Thoracic aorta (tissue), 2 donors: ENCODE measurements at places on chromosomes 3 and 15.

DNA sequence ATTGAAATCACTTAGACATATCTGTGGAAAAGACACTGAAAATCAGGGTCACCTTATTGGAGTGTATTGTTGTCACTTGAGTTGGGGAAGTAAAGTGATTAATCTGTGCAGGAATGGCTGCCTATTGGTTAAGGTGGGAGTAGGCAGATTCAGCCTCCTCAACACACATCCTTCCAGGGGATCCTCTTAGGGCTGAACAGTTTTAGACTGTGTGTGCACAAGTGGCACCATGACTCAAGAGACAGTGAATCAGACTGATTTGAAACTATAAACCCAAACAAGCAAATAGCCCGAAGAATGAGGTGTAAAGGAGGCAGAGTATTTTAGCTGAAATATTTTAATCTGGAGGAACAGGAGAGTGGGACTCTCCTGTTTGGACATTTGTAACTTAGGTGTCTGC lies 4.9 kb downstream of the ABHD17C start:
- no peak for DNase-seq

- DNase-seq: no peak
These were observed 6.5 kb upstream of the DNAJB8 start for GRCh38 chr3:128473180-128473519.

DNA sequence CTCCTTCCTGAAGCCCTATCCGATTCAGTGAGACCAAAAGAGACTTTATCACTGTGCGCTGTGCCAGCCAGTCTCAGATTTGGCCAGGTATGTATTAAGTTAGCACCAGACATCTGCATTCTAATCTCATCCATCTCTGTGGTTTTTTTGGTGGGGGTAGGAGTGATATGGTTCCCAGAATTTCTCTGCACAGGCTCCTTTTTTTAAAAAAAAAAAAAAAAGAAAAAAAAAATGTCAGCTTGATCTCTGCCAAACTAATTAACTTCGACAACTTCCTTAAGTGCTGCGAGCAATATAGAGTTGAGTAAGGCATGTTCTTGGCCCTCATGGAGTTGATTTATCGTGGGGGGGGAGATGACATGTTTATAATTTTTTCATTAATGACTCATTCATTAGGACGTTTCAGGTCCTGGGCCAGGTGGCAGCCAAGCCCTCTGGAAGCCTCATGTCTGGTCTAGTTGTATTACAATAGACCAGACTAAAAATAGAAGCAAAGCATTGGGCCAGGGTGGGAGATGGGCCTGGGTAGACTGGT lies 12.9 kb downstream of the SLCO3A1 start:
- DNase-seq: no peak

DNA sequence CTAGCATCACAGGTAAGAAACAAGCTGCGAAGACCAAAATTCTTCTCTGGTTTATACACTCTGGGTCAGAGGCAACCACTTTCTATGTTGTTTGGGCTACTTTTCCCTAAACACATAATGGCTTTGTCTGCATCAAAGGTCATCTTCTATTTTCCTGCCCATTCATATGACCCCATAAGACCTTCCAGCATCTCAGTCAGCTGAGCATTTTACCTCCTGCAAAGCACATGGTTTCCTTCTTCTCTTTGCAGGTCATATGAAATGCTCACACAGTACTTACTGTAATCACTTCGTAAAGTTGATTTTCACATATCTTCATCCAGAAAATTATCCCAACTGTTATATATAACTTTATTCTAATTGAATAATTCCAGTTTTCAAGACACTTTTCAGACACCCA lies 34.8 kb downstream of the LIPC start:
- no peak for DNase-seq

GRCh38 chr15:74454764-74455500 lies 6.0 kb downstream of the UBL7 start:
- no peak for DNase-seq

DNA sequence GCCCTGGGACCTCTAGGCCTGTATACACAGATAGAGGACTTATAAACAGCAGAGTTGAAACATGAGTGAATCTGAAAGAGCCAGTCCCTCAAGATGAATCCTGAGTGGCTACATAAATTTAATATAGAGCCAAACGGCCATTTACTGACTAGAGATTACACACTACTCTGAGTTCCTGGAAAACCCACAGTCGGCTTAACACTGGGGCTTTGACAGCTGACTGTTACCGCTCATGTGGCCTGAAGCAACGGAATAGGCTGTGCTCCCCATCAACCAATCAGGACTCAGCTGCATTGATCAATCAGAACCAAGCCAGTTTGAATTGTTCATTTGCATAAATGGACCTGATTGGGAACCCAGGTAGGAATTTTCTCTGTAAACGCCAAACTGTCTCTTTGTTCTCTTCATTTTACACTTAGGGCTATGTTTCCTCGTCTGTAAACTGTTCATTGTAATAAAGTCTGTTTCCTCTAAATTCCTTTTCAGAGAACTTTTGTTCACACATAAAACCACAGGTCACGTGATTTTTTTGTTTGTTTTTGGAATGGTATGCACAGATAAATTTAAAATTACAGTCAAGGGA lies 40.5 kb downstream of the CCNL1 start:
- no peak for DNase-seq

- DNase-seq: no peak
These were observed 29.6 kb upstream of the SELENOK start for GRCh38 chr3:53921296-53921695.
